ENCODE measurements at places on chromosomes 6 and 20.

GRCh38 chr6:14004258-14004657 is 79.5 kb downstream of the RNF182 start:
- DNase-seq: no peak

- DNase-seq: no peak
These were observed 19.7 kb downstream of the CGA start for GRCh38 chr6:87075168-87075567.

GRCh38 chr6:146887447-146888077 is 288.8 kb downstream of the ADGB start:
- no peak for DNase-seq

- DNase-seq: no peak
These were observed 63.8 kb upstream of the TINAG start for GRCh38 chr6:54244430-54244829.

DNA sequence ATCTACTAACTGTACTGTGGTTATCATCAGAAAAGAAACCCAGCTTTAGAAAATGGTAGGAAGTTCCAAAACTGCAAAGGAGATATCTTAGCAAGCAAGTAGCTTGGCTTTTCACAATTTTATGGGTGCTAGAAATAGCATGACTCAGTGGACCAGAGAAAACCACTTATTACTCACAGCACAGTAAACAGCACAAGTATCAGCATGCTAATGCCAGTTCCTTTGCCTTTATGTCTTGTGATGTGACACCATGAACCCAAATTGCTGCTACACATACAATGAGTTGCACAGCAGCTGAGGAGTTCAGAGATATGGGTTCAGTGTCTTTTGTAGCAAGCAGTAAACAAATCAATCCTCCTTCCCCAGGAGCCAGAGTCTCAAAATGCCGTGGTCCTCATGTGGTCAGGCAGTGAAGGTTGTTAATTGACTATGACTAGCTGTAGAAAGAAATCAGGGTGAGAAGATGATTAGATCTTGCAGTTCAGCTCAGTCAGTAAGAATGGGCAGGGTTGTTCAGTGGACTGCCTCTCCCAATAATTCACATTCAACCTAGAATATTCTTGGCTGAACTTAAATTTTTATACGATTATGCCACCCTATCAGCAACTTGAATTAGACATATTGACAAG is 73.3 kb downstream of the OPRM1 start:
- no peak for DNase-seq

DNA sequence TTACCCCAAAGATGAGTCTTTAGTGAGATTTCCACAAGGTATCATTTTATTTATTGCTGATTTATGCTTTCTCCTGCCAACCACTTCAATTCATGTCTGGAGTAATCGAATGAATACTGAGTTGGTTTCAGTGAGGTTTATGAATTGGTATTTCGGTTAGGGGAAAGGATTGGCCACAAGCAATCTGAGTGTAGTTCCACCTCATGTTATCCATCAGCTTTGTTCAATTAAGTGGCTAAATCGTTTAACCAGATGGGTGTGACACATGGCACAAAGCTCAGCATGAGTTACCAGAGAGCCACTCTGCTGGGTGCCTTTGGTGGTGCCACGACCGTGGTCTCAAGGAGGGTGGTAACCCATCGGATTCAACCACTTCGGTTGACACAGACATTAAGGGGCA is 148.2 kb downstream of the FNDC1 start:
- DNase-seq: no peak
